ENCODE measurements at places on chromosomes 12 and 14. TPM values are rescaled to one million over a fixed set of nuclear protein-coding genes. Genes with fewer than 3 reads are reported as not detected.

The KIF5A gene
- total RNA-seq = not detected

The ACSM4 gene
- not detected for total RNA-seq

DNA sequence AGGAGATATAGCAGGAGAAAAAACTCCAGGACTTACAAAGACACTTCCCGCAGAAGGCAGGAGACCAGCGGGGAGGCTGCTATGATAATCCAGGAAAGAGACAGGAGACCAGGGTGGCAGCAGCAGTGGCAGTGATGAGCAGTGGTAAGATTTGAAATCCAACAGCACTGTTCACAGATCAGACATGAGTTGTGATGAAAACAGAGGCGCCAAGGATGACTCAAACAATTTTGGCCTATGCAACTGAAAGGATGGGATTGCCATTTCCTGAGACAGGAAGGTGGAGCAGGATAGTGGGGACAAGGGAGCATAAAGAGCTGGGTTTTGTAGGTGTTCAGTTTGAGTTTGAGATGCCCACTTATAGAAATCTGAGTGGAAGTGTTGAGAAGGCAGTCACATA, 108.6 kb upstream of the DYRK2 start:
- H3K27ac ChIP-seq = no peak overlapping the region
- H3K4me3 ChIP-seq = no peak overlapping the region
- no peaks in the 10 kb centered on the region for H3K36me3 ChIP-seq
- peaks cover 5% of the 10 kb centered on the region for H3K4me1 ChIP-seq
- DNase-seq = peak; percentile 15

DNA sequence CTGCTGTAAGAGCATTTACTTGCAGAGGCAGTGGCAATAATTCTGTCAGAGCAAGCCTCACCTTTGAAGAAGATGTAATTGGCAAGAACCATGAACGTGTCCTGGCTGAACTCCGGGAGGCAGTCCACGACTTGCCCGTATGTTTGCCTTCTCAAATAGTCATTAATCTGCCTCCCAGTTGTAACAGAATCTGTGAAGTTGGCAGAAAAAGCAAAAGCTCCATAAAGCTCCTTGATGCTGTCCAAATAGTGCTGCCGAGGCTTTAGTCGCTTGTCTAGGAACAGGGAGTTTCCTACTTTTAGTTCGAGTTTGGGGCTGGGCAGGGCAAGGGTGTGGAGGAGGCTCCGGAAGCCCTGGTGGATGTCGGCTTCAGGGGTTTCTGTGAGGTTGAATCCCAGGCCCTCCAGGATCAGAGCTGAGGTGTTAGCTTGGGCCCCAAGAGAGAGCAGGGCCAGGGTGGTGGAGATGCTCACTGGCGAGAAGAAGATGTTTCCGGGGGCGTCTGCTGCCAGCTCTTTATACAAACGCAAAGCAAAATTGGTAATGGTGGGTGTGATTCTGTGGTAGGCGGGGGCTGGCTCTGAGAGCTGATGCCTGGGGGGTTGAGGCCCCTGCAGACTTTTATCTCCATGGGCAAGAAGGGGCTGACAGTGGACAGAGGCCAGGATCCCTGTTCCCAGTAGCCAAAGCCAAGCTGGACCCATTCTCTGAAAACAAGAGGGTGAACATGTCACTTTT, 4.4 kb downstream of the SERPINA11 start:
- H3K4me3 ChIP-seq = no peak overlapping the region
- no peak for DNase-seq
- H3K4me1 ChIP-seq = no peaks in the 10 kb centered on the region
- H3K27ac ChIP-seq = no peak overlapping the region
- H3K27me3 ChIP-seq = 0 out of 2 replicates have a peak, but pooled peaks cover 8% of the 10 kb centered on the region

DNA sequence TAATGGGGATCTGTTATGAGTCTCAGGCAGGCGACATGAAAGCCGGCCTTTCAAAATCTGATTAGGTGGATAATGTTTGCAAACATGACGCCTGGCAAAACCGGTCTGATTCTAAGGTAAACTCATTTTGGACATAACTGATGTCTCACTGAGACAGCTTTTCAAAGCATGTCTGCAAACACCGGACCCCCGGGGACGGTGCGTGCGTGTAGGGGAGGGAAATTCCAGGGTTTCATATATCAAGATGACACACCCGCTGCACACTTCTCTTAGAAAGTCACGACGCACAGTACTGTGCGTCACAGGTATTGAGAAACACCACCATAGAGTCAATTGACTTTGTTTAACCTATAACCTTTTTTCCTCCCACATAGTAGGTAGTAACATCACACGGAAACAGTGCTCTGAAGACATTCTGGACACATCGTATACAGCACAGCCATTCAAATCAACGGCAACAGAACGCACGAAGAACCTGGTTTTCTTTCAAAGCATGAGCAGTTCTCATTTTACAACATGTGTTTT, 43.9 kb upstream of the TESC start:
- H3K4me1 ChIP-seq = peaks cover 32% of the 10 kb centered on the region
- DNase-seq = peak; percentile 99
- H3K27me3 ChIP-seq = no peaks in the 10 kb centered on the region
- peak overlapping the region; percentile 45 for H3K4me3 ChIP-seq

DNA sequence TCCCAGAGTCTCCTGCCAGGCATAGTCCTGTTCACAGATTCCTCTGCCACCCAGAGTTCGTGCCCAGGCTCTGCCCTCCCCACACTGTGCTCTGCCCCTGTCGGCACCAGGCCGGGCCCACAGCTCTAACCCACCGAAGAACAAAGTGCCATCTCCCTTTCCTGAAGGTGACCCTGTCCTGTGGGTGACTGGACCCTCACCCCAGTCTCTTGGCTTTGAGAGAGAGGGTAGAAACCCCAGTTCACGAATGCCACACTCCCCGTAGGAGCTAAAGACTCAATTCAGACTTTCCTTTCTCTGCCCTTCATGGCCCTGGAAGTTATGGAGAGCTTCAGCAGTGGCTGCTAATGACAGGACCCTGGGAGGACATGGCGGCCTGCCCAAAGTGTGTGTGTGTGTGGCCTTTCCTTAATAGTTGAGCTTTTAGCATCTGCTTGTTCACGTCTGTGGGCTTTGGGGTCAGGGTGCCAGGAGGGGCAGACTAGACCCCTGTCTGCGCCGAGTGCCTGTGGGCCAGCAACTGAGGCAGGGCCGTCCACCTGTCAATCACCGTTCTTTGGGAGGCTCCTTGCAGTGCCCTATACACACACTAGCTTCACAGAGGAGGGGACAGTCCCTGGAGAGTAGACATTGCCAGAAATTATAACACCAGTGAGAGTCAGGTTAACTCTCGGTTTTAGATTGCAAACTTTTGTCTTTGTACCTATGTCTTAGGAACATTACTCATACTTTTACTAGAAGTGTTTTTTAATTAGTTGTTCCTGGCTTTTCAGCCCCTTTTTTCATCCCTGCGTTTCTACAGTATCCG, 84.6 kb upstream of the DYNC1H1 start:
- peaks cover 2% of the 10 kb centered on the region for H3K36me3 ChIP-seq
- H3K27me3 ChIP-seq = no peaks in the 10 kb centered on the region
- H3K4me1 ChIP-seq = peaks cover 5% of the 10 kb centered on the region
- no peak overlapping the region for H3K27ac ChIP-seq
- H3K4me3 ChIP-seq = no peak overlapping the region
